Stimulated activated CD8-positive, alpha-beta memory T cell treated with anti-CD3 and anti-CD28 coated beads, Interleukin-4, amount 100 ng/mL, for 1 hour (primary cell): ENCODE measurements at places on chromosomes 16 and 17.

GRCh38 chr17:21200590-21201297, 13.2 kb downstream of the TMEM11 start:
- no peak for DNase-seq

DNA sequence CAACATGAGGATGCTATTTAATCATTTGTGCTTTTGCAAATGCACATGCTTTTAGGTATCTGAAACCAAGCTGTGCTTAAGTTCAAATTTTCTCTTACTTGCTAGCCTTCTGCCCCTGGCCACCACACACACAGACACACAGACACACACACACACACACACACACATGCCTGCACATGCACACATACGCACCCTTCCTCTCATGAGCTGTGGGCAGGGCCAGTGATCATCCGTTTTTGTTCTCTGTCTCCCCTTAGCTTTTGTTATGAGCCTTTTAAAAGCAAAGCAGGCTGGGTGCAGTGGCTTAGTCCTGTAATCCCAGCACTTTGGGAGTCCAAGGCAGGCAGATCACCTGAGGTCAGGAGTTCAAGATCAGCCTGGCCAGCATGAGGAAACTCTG, 34.2 kb downstream of the CD300LF start:
- no peak for DNase-seq

GRCh38 chr17:33199571-33200510, 93.3 kb downstream of the ASIC2 start:
- DNase-seq, result no peak

DNA sequence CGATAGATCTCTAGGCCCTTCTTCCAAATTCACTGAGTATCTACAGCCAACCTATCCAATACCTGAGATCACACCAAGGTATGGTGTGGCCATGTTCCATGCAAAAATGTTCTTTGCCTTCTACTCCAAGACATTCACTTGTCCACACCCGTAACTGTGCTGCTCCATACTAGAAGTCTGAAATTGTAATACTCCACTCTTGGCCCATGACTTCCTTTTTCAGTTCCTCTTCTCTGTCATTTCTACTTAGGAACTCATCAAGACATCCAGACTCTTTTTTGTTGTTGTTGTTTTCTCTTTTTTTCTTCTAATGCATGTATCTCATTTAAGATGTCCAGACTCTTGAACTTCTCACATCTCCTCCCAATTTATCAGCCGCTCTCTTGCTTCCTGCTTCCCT, 42.5 kb upstream of the KSR1 start:
- DNase-seq, result no peak

GRCh38 chr16:13845232-13845631, 74.7 kb upstream of the ERCC4 start:
- no peak for DNase-seq

- DNase-seq, result no peak
These were observed 120.7 kb downstream of the GAS7 start for GRCh38 chr17:10077561-10078299.
